ENCODE measurements at places on chromosomes 3 and 15.

DNA sequence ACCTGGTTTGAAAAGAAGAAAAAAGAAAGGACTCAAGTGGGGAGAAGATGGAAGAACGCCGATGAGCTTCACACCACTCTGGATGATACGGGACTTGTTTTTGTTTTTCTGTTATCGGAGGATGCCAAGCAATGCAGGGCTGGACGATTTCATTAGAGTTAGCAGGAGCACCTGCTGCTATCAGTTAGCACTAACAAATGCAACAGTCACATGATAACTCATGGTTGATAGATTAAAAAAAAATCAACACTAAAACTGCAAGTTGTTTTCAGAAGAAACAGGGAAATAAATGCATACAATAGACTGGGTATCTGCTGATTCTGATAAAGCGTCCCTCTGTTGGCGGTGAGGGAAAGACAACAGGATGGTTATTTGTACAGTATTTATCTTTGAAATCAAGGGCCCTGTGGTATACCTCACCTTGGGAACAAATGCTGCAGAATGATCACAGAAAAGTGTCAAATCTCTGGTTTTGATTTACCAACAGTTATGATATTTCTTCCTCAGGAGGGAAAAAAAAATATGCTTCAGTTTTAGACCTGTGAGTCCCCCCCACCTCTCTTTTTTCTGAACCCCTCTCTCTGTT is 575.1 kb downstream of the FOXP1 start:
- no peak for DNase-seq

GRCh38 chr15:81296673-81297072 is 27.3 kb downstream of the STARD5 start:
- DNase-seq, result no peak

DNA sequence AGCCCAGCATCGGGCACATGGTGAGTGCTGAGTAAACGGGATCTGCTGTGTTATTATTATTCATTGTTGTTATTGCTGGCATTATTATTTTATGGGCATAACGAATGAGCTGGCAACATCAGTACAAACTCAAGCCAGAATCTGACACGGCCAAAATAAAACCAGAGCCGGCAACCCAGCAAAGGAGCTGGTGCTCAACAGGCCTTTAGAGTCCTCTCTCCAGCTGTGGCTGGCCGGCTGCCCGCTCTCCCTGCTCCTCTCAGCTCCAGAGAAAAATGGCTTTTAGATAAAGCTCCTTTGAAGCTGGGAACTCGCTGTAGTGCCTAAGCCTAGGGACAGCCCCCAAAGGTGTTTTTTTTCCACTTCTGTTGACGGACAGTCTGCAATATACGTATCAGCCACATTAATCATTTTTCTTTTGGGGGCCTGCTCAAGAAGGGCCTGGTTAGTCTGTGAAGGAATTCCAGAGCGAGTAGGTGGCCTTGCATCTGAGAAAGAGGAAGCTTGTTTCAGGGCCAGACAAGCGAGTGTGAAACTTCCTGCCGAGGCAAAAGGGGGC is 193.9 kb upstream of the UBE2E1 start:
- DNase-seq, result peak; percentile 38

- DNase-seq, result no peak
Observed at GRCh38 chr15:85496151-85496550, 115.7 kb downstream of the AKAP13 start.

DNA sequence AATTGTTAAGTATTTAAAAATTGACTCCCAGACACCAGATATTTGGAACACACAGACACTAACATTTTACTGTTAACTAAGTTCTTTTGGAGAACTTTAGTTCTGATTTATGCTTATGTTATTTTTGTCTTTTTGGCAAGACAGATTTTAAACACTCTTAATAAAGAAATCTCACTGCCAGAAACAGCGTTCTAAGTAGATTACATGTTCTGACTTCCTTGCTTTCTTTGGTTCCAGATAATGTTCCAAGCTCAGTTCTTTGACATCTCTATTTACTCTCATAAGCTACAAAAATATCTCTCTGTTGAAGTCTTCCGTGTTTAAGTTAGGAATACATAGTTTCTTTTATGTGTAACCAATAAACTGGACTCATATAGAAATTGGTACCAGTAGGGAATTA is 1699.6 kb downstream of the OTOL1 start:
- no peak for DNase-seq

- DNase-seq, result no peak
Observed at GRCh38 chr3:179833294-179833693, 180.5 kb downstream of the USP13 start.

DNA sequence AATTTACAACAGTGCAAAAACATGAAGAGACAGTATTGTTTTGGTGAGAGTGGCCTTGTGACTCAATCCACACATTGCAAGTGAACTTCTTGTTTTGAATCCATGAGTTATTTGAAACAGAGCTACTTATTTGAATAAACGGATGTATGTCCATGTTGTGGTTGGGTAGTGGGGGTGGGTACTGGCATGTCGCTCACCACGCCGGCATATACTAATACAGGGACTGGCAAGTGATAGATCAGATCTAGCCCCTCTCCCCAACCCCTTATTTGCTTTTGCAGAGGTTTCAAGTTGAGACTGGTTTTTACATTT is 83.8 kb downstream of the EDEM1 start:
- no peak for DNase-seq

- DNase-seq, result no peak
Observed at GRCh38 chr15:41659855-41660234, 360 bp upstream of the MGA start.

DNA sequence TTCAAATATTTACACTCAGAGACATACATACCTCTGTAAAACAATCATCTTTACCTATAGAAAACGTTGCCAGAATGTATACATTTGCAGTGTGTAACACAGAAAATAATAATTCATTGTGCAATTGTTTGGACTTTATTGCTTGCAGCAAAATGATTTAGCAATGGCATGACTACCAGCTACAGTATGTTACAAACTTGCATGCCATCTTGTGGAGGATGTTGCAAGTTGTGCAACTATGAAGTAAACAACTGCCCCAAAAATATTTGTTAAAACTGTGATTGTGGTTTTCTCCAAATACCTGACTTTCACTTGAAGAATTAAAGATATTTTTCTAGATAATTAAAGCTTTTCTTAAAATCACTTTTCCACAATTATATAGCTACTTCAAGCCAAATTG is 27.1 kb upstream of the C3orf49 start:
- DNase-seq, result peak; percentile 29

GRCh38 chr3:197183582-197183981 is 114.8 kb downstream of the DLG1 start:
- no peak for DNase-seq

GRCh38 chr3:31892916-31893573 is 88.0 kb downstream of the OSBPL10 start:
- DNase-seq, result no peak

- no peak for DNase-seq
Observed at GRCh38 chr15:57920911-57921310, 144.6 kb downstream of the ALDH1A2 start.

DNA sequence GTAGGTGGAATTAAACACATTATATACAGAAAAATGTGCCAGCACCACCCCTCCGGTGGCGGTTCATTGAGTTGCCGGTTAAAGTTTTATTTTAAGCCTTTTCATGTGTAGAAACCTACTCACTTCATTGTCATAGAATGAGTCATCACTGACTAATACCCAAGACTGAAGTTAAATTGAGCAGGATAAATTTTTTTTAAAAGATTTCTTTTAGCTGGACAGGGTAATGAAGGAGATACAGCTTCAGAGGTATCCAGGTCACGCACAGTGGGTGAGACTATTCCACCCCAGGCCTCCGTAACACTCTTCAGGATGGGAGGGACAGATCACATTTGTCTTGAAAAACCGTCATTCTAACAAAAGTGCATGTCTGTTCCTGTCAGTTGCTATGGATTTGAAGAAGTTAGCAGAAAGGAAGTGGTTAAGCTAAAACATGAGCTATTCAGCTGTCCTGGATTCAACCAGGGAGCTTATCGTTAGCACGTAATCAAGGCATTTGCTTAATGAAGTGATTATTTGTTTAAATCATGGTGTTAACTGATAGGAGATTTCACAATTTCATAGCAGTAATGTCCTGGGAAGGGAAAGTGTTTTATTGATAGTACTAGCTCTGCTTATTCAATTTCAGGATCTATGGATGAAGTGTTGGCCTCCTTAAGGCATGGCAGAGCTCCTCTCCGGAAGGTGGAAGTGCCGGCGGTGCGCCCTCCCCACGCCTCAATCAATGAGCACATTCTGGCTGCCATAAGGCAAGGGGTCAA is 23.4 kb downstream of the WHAMM start:
- peak; percentile 78 for DNase-seq

- DNase-seq, result no peak
Observed at GRCh38 chr3:32483772-32484171, 18.9 kb downstream of the CMTM6 start.

DNA sequence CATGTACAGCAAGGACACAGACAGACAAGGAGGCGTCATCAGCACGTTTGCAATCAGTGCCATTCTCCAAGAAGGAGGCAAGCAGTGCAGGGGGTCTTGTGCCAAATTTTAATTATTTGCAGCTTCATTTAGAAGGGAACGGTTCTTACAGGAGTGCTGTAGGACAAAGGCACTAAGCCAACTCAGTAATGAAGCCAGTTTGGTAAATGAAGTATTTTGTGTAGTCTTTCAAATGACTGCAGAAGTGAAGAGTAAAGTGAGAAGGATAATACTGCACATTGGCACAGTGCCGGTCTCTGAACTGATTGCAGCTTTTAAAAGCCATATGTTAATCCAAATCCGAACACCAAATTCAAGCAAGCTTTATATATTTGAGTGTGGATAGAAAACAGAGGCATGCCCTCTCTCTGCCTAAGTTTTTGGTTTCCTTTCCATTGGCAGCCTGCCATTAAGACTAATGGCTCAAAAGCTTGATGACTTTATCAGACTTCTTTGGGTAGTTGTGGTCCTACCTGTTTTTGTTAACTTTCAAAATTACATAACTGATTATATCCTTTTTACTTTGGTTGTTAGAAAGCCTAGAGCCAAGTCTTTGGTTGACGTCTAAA is 101.3 kb downstream of the SENP2 start:
- DNase-seq, result no peak

DNA sequence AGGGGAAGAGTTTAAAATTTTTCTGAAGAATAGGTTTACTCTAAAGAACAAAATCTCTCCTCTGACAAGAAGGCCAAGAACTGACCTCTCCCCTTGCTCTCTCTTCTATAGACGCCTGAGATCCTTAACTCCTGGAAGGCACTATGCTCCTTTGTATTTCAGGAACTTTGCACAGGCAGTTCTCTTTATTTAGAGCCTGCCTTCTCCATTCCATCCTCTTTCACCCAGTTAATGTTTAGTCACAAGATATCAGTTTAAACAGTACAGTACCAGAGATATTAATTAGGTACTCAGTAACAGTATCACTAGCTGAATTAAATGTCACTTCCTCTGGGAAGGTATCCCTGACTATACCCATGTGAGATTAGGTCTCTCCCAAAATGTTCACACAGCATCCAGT is 33.5 kb downstream of the HERC1 start:
- no peak for DNase-seq

DNA sequence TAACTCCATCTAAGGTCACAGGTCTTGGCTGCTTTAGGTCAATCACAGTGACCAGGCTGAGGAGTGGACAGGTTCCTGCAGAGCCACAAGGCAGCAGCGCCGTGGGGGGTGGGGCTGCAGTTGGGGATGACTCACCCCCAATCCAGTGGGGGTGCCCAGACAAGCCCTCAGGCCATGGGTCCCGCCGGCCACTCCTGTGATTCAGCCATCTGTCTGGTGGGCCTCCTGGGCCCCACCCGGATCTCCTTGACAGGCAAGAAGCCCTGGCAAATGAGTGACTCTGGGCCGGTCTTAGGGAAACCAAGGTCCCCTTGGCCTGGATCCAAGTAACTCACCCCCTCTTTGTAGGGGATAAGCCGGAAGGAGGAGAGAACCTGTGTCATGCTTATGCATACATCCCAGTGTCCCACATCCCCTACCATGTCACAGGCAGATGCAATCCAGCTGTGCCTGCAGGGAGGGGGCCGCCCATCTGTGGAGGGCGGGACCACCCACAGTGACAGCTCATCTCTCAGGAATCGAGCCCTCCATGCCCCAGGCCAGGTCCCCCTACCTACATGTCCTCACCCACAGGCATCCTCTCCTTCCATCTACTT is 495 bp upstream of the COL7A1 start:
- peak; percentile 95 for DNase-seq

- no peak for DNase-seq
Observed at GRCh38 chr3:40623567-40623966, 98.8 kb downstream of the ZNF621 start.

DNA sequence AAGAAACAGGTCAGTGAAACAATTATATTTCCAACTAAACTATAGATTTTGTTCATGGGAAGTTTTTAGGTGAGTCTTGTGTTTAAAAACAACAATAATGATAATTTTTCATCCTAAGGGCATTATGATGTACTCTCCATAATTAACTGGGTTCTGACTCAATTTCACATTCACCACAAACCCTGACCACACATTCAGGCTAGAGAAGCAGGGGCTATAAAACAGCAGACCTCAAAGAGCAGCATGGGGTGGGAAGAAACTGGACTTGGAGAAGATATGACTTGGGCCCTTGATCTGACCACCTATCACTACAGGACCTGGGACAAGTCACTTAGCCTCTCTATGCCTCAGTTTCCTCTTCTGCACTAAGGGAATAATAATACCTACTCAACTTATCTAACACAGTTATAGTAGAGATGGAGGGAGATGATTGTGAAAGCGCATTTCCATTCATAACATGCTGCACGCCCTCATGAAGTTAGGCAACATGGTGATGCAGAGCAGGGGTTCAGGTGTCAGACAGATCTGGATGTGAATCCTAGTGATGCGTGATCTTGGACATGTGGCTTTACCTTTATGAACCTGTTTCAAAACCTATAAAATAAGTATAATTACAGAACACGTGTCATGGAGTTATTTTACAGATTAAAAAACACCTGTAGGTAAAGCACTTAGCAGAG is 63.0 kb upstream of the ACP3 start:
- no peak for DNase-seq

DNA sequence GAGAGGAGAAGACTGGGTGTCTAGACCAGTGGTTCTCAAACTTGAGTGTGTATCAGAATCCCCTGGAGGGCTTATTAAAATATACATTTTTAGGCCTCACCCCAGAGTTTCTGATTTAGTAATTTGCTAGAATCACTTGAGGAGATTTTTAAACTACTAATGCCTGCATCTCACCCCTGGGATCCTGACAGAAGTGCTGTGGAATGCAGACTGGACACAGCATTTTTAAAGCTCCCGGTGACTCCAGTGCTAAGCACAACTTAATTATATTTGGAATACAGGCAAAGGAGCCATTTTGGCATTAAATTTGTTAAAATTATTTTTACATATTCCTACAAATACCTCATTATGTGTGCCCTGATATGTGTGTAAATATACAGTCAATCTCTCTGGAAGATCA is 26.7 kb upstream of the COL6A6 start:
- DNase-seq, result no peak

DNA sequence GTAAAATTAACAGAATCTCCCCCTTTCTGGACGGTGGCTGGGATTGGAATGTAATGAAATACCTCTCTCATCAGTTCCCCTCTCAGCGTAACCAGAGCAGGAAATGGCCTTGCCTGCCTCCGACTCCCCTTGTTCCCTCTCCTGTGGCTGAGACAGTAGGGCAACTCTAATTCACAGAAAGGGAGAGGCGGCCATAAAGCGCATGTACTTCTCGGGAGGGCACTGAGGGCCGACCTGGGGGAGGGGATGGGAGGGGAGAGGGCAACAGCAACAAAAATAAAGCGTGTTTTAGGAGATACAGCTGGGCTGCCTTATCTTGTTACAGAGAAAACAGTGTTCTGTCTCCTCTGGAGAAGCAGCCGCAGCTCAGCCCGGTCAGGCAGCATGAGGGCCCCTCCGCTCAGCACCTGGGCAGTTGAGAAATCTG is 783.3 kb upstream of the ARRDC4 start:
- no peak for DNase-seq

Measured in HTR-8/SVneo (cell line).